ENCODE measurements at places on chromosomes 6 and 20.

- peak; percentile 25 for DNase-seq
Measured at GRCh38 chr6:14739827-14740226, 506.0 kb upstream of the JARID2 start.

DNA sequence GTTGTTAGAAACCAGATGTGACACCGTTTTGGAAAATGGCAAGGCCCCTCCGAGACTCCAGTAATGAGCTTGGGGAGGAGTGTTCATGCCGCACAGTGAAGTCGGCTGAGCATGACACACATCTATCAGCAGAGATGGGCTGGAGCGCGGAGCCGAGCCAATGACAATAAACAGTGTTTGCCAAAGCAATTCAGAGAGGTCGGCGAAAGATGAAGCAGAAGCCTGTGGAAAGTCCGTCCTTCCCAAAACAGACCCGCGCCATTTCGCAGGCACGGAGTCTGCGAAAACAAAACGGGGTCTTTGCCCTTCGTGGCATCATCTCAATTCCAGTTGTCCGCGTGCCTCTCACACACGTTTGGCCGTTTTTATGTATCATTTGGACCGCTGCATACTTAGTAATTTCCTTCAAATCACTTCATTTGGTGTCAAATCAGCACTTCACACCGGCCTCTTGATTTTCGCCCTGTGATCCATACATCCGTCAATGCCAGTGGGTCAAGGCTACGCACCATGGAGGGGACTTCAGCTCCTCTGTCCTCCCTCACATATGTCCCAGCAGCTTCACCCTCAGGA is 71.3 kb downstream of the SULF2 start:
- DNase-seq, result no peak

- no peak for DNase-seq
Measured at GRCh38 chr20:2162125-2162822, 60.6 kb downstream of the STK35 start.

DNA sequence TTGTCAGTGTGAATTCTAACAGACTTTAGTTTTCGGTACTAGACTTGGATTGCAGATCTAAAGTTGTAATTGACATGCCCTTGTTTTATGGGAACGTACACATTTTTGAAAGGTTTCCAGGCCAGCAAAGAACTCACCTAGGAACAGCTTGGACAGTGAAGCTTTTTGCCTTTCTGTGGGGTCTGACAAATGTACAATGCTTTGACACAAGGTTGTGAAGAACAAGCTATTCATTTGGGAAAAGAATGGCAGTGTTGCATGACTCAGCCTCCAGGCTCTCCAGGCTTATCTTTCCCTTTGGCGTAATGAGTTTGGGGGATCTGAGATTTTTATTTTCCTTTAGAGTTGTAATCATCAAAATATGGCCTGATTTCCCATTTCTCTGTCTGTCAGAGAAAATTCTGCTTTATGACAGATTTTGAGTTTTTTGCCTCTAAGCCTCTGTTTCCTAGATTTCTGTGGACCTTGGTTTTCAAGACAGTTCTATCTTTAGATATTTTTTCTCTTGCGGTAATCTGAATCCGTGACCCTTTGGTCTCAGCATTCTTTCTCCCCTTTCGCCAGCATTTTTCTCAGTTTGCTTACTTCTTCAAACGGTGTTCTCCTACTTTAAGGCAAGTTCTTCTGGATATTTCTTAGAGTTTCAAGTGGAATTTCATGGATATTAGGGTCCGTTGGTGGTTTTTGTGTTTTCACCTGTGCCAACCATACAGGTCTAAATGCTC is 221.0 kb downstream of the ADGB start:
- no peak for DNase-seq

DNA sequence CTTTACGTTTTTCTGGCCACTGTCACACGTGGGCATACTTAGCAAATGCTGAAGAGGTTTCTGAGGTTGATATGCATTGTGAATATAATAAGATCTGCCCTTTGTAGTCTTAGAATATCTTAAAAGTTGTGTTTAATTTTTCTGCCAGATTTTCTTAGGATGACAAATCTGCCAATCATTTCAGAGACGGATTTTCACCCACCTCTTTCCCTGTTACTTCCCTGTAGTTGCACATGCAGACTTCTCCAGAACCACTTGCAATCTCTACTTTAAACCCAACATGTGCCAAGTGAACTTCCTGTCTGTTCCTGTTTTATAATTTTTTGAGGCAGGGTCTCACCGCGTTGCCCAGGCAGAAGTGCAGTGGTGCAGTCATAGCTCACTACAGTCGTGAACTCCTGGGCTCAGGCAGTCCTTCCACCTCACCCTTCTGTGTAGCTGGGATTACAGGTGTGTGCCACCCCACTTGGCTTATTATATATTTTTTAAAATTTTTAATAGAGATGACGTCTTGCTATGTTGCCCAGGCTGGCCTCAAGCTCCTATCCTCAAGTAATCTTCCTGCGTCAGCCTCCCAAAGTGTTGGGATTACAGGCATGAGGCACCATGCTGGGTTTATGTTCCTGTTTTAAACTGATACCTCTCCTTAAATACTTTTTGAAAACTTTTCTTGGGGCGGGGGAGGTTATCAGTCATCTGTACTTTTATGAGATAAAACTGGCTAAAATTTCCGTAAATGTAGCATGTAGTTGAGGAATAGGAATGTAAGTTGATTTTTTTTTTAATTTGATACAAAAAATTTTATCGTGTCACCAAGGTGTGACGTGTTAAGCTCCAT is 2.7 kb downstream of the IGF2R start:
- DNase-seq, result no peak

- no peak for DNase-seq
Measured at GRCh38 chr6:68400396-68400795, 234.7 kb upstream of the ADGRB3 start.

GRCh38 chr20:63508072-63508768 is 9.3 kb upstream of the EEF1A2 start:
- DNase-seq, result no peak

GRCh38 chr20:37991157-37991866 is 41.9 kb downstream of the TTI1 start:
- no peak for DNase-seq

DNA sequence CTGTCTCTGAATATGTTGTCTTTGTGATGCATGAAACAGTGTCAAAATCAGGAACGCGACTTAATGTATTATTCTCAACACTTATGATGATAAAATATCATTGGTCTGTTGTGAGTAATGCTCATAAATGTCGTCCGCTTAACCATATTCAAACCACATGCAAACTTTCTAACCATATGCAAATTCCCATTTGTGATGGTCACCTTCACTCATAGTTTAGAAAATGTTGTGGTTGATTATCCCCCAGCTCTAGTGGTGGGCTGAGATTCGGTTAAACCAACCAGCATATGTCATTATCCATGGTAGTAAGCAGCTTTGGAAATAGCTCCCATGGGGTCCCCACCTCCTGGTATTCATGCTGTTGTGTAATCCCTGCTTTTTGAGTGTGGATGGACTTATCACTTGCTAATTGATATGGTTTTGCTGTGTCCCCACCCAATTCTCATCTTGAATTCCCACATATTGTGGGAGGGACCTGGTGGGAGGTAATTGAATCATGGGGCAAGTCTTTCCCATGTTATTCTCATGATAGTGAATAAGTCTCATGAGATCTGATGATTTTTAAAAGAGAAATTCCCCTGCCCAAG is 360.0 kb upstream of the TSHZ2 start:
- no peak for DNase-seq

DNA sequence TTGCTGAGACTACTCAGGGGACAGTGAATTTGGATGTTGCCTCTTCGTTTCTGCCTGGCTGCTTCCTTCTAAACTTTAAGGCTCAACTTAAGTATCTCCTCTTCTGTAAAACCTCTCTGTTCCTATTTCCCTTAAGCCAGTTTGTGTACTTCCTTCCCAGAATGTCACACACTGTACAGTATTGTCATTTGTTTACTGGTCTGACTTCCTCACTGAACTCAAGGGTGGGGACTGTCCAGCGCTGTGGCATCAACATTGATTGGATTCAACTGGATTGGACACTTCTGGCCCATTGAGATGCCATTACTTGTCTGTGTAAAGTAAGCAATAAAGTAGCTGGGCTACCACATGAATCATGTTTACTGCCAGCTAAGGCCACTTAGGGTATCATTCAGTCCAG is 69.7 kb downstream of the ANKS1A start:
- no peak for DNase-seq

DNA sequence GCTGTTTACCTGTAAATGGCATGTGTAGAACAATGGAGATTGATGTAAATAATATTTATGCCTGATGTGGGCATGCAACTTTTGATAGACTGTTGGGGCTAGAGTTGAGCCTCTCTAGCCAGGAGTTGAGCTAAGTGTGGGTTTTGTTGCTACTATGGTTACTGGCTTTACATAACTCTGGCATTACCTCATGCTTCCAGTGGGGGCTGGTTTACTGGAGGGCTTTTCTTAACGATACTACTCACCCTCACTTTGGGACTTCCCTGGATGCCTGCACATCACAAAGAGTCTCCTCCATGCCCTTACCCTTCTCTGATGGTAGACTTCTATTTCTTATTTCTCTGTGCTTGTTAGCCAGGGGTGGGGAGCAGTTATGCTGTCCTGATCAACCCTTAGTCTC is 524.6 kb upstream of the CDH4 start:
- no peak for DNase-seq

DNA sequence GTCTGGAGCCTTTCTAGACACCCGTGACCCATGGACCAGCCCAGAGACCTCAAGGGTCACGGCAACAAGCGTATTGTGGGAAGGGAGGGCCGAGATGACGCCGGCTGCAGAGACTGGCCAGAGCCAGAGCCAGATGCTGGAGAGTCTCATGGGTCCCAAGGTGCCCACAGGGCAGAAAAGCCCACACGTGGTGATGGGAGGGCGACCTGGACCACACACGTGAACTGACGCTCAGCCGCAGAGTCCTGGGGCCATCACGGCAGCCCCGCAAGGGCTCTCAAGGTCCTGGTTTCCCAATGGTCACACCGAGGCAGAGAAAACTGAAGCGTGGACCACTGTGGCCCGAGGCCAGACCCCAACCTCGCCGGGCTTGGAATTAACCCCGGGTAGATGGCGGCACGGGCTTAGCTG is 92.6 kb downstream of the YTHDF1 start:
- no peak for DNase-seq

DNA sequence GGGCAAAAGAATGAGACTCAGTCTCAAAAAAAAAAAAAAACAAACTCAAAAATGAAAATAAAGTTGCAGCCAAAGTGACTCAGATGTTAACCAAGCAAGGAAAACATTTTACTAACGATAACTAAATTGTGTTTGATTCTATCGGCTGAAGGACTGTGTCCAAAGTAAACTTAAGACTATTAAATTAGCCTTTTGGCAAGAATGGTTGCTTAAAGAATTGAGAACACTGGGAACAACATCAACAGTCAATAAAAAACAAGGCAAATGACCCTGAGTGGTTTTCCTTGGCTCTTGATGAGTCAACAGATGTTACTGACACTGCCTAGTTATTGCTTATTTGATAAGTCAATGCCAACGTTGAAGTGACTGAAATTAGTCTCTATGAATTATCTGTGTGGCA is 36.7 kb downstream of the POU3F2 start:
- DNase-seq, result no peak

DNA sequence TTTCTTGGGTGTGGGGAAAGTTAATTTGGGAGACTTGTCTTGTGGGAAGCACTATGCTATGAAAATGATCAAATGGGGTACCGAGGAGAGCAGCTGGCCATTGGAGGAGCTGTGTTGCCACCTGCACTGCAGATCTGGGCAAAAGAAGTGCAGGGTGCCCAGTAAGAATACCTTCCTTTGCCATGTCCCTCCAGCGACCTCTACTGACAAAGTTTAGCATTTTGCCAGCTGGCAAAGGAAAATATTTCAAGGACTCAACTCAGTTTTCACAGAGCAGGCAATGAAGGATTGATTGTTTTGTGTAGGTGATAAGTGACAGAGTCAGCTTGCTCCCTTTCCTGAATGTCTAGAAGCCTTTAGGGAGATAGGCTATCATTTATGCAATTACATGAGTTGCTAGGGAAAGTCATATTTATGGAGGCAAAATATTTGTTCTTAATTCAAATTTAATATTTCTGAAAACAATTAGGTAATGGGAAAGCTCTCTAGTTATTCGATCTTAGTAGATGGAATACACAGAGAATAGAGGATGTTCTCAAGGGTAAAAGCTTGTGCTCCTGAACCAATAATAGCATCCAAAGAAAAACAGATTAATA is 118.4 kb downstream of the FARS2 start:
- peak; percentile 45 for DNase-seq

GRCh38 chr6:33595001-33595846 is 15.1 kb upstream of the BAK1 start:
- DNase-seq, result no peak

DNA sequence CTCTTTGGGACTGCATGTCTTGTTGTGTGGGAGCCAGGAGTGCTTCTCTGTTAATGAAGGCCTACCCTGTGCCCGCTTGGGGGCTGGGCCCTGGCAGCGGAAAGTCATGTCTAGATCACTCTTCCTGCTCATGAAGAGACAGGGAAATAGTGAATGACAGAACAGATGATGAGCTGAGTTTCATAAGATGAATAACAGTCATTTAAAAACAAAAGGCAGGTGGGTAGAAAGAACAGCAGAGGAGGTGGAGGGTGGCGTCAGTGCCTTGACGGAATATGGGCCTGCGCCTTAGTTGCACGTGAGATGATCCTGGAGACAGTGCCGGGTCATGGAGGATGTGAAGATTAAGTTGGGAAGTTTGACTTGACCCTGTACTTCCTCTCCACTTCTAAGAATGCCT is 85.5 kb downstream of the ARID1B start:
- peak; percentile 41 for DNase-seq

- no peak for DNase-seq
Measured at GRCh38 chr6:158211273-158212055, 43.3 kb downstream of the GTF2H5 start.

GRCh38 chr6:135358985-135359384 is 138.6 kb downstream of the AHI1 start:
- no peak for DNase-seq

DNA sequence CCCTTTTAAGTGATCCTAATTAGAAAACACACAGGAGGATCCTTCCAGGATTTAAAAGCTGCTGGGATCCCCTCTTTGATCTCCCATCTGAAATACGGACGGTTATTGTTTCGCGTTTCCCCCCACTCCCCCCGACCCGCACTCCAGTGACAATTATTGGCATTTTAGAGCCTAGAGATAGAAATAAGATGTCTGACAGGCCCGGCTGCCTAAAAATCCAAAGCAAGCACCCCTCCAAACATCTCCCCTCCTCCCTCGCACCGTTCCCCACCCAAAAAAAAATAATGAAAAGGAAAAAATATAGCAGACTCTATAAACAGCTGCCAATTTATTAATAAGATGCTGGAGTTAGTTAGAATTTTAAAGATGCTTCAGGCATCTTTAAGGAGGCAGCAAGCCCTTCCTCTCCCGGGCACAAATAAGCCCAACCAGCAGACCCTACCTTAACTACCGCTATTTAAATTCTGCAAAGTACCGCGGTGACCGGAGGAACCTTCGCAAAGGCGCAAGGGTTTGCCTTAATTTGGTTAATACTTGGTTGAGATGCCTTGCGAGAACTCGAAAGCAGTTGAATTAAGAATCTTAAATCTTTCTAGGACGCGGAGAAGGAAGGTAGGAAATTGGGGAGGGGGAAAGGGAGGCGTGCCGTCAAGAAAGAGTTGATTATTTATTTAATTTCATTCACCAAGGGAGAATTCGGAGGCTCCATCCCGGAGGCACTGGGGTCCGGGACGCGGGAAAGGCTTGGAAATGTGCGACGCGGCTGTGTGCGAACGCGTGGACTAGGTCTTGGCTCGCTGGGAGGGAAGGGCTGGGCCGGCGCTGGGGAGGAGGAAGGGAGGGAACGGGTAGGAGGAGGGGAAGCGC is 1.5 kb upstream of the ISM1 start:
- no peak for DNase-seq
